ENCODE measurements at places on chromosomes 12 and 14.

- DNase-seq = no peak
Measured at GRCh38 chr12:104172570-104172947, 34.5 kb upstream of the NFYB start.

DNA sequence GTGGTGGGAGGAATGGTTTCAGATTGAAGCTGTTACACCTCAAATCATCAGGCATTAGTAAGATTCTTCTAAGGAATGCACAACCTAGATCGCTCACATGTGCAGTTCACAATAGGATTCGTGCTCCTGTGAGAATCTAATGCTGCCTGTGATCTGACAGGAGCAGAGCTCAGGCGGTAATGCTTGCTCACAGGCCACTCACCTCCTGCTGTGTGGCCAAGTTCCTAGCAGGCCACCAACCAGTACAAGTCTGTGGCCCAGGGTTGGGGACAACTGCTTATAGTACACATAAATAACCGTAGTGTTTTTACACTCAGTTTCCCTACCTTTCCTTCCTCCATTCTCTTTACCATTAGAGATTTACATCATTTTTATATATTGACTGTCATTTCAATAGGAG lies 121.4 kb downstream of the SLCO1B3 start:
- no peak for DNase-seq

DNA sequence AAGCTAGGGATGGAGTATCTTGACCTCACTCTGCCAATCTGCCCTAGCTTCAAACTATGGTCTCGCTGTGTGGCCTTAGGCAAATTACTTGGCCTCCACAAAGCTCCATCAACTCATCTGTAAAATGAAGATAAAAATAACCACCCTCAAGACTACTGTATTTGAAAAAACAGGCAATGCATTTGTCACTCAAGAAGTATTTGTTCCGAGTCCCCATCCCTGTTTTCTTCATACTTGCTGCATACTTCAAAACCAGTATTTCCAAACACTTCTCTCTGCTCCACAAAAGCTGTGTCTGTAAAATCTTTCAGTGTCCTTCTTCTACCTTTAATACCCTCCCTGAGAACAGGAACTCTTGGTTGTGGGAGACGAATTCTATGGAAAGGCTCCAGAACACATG lies 47.9 kb downstream of the GTF2A1 start:
- no peak for DNase-seq

DNA sequence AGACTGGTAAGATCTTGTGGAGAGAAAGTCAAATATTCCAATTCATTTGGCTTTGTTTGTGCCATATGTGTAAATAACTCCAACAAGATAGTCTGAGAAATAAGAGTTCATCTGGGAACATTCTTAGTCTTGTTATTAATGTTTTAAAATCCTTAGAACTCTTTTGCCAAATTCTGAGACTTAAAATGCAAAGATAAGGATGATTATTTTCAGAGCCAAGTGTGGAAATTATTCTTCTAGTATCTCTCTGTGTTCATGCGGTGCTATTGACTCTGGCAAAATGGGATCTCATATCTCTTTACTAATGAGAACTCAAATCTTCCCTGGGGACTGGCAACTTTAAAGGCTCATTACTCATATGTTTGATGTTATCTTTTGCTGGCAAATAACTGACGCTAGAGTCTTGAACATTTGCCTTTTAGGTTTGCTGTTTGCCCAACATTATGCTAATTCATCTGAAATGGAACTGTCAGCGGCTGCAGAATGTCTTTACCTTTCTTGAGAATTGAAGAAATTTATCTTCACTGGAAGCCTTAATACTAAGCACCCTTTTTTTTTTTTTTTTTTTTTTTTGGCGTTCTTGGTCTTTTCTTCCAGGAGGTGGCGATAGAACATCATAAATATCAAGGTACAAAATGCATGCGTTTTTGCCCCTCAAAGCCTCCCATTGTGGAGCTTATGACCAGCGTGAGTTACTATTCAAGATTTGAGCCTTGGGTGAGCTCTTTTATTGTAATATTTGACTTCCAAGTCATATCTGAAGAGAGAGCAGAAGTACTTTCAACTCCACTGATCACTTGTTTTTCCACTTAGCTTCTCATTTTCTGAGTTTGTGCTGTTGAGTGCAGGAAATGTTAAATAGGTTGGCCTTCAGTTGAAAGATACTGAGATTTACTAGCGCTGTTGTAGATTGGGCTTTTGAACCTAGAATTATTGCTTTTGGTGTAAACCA lies 86.5 kb downstream of the CAND1 start:
- peak; percentile 31 for DNase-seq

DNA sequence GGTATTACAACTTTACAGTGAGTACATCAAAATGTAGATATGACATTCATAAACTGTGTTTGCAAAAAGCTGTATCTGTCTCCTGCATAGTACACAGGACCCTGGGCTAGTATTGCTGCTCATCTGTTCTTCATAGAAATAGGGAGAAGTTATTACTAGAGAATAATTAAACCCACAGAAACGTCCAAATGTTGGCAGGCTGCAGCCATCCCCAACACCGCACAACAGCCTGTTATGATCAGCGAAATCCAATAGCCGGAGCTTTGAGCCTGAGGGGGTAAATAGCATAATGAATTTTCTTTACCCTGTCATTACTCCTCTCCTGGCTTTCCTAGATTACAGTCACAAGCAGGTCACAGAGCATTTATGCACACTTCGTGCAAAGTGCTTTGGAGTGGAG lies 178.0 kb downstream of the DACT1 start:
- DNase-seq = no peak
